ENCODE measurements at places on chromosomes 1 and 21. TPM values are rescaled to one million over a fixed set of nuclear protein-coding genes. Genes with fewer than 3 reads are reported as not detected.

DNA sequence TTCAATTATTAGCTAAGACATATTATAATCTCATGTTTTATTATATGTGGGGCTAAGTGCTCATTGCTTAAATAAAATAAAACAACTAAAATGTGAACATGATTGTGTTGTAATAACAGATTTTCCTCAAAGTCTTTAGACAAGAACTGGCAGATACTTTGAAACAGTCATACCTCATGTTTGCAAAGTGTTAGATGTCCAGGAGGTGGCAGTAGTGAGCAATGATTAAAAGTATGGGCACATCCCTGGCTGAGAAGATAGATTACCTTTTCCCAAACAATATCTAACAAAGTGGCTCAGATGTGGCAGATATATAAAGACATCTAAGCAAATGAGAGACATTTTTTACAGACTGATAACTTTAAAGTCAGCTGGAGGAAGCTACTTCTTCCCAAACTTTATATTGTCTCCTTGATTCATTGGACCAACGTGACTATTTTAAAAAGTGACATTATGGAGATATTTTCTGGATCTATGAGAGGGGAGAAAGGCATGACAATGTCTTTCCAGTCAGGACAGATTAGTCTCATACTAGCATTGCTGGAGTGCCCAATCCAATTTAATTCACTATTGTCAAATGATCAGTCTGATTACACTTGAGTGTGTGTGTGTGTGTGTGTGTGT is 269.8 kb downstream of the S1PR1 start:
- peak; percentile 48 for DNase-seq

- DNase-seq = peak; percentile 73
These were observed 16.3 kb downstream of the PDZK1 start for GRCh38 chr1:145690587-145691558.

- peak; percentile 1 for DNase-seq
These were observed 312.9 kb downstream of the RRAGC start for GRCh38 chr1:38546636-38547035.

DNA sequence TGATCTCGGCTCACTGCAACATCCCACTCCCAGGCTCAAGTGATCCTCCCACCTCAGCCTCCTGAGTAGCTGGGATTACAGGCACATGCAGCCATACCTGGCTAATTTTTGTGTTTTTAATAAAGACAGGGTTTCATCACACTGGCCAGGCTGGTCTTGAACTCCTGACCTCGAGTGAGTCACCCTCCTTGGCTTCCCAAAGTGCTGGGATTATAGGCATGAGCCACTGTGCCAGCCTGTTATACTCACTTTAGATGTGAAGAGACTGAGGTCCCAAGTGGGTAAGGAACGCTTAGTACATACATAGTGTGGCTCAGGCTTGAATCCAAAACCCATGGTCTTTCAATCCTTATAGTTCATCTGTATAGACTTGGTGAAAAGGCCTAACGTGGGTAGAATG is 63.7 kb upstream of the EPS8L3 start:
- peak; percentile 78 for DNase-seq

DNA sequence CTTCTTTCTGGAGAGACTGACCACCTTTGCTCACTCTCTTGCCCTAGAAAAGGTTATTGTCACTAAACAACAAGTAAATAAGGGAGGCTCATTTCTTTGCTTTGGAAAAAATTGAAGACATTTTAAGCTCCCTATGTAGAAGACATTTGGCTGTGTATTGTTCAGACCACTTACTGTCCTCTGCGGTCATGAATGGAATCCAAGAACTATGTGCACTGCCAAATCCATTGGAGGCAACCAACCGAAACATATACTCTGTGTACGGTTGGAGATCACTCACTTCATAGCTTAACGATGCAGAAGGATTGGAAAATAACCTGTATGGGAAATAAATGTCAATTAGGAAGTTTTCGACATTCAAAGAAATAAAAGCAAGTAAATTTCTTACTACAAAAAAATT is 332.8 kb downstream of the KCTD3 start:
- no peak for DNase-seq

GRCh38 chr1:67685558-67686266 is 711 bp downstream of the GADD45A start:
- DNase-seq = peak; percentile 55

GRCh38 chr1:30198795-30199403 is 524.5 kb downstream of the MATN1 start:
- DNase-seq = no peak

GRCh38 chr1:200877839-200878551 is 5.2 kb downstream of the GPR25 start:
- peak; percentile 32 for DNase-seq

DNA sequence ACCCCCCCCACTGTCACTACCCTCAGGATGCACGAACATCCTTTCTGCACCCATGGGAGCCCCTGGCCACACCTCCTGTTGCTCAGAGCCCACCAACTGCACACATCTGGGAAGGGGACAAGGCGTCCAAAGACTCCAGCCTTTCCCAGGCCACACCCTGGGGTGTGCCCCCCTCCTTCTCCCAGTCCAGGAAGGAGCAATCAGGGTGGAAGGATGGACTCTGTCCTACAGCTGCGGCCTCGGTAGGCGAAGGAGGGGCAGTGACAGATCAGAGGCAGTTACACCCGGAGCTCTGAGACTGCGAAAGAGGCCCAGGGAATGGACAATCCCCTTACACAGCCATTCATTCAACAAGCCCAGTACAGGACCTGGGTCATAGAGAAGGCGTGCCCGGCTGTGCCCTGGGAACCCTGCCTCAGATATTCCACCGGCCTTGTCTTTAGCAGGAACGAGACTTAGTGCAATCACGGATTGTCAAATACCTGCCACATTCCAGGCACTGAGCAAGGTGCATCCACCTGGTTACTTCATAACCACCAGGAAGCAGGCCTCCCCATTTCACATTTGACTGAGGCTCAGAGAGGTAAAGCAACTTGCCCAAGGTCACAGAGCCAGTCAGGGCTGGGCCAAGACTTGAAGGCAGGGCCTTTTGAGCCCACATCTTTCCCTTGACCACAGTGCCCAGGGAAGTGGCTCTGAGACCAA is 9.4 kb downstream of the HSPG2 start:
- DNase-seq = peak; percentile 87

DNA sequence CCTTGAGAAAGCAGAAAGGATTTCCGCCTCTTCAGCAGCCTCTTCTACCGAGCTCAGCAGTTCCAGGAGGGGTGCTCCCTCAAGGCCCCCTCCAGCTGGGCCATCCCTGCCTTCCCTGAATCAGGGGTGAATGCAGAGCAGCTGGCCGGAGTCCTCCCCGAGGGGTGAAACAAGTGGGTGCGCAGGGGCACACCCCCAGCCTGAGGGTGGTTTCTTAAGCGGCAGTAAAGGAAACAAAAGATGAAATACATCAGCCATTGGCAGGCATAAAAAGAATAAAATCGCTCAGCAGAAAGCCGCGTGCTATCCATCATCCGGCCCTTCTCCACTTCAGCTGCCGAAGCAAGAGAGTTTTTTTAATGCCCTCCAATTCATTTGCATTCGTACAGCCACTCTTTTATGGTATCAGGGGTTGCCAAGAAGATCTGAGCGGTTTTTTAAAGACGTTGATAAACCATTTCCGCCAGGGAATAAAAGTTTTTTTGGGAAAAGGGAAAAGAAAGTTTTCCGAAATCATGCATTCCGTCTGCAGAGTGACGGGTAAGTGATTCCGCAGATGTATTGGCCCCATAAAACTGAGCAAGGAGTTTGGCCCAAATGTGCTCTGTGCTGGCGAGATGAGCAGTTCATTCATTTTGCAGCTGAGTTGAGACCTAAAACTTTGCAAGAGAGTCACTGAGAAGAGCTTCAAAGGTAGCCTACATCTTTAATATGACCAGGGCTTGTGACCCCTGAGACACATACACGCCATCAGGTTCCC is 73.7 kb upstream of the ZC3H12A start:
- DNase-seq = no peak

DNA sequence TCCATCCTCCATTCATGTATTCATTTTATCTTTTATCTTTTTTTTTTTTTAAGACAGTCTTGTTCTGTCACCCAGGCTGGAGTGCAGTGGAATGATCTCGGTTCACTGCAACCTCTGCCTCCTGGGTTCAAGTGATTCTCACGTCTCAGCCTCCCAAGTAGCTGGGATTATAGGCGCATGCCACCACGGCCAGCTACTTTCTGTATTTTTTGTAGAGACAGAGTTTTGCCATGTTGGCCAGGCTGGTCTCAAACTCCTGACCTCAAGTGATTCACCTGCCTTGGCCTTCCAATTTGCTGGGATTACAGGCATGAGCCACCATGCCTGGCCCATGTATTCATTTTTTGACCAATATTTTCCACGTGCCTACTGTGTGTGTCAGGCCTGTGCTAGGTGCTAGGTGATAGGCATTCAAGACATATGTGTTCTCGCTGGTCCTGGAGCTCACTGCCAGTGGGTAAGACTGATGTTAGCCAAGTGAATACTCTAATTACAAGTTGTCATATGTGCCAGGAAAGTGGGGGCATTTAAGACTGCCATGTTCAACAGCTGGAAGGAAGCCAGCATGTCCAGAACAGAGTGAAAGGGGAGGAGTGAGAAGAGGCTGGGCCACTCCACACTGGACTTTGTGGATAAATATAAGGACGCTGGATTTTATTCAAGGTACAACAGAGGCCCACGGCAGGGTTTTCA is 5.3 kb upstream of the CELSR2 start:
- no peak for DNase-seq

- DNase-seq = no peak
These were observed 2.6 kb upstream of the MYSM1 start for GRCh38 chr1:58702261-58703141.

DNA sequence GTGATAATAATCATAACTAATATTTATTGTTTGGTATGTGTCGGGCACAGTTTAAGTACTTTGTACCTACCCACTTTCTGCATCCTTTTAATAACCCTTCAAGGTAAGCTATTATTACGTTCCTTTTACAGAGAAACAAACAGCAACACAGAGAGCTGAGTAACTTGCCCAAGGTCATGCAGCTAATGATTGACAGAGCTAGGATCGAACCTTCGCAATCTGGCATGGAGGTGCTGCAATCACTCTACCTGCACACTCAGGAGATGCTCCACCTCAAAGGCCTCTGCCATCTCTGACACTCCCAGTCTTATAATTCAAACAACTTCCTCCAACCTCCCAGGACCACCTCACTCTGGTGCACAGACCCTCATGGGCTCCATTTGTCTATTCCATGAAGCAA is 137.2 kb downstream of the DMRTA2 start:
- no peak for DNase-seq

DNA sequence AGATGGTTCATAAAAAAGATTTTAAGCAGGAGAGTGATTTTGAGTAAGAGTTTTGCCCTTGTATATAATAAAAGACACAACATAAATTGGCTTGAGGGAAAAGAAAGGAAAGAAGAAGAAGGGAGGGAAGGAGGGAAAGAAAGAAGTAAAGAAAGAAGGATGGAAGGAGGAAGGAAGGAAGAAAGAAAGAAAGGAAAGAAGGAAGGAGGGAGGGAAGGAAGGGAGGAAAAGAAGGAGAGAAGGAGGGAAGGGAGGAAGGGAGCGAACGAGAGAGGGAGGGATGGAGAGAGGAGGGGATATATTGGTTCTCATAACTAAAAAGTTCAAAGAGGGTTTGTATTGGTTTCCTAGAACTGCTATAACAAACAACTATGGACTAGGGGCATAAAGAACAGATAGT is 62.2 kb upstream of the PAX7 start:
- no peak for DNase-seq

- peak; percentile 58 for DNase-seq
These were observed 35.0 kb downstream of the CTNNBIP1 start for GRCh38 chr1:9874959-9875635.

GRCh38 chr1:68820151-68820550 is 323.3 kb upstream of the DEPDC1 start:
- no peak for DNase-seq

DNA sequence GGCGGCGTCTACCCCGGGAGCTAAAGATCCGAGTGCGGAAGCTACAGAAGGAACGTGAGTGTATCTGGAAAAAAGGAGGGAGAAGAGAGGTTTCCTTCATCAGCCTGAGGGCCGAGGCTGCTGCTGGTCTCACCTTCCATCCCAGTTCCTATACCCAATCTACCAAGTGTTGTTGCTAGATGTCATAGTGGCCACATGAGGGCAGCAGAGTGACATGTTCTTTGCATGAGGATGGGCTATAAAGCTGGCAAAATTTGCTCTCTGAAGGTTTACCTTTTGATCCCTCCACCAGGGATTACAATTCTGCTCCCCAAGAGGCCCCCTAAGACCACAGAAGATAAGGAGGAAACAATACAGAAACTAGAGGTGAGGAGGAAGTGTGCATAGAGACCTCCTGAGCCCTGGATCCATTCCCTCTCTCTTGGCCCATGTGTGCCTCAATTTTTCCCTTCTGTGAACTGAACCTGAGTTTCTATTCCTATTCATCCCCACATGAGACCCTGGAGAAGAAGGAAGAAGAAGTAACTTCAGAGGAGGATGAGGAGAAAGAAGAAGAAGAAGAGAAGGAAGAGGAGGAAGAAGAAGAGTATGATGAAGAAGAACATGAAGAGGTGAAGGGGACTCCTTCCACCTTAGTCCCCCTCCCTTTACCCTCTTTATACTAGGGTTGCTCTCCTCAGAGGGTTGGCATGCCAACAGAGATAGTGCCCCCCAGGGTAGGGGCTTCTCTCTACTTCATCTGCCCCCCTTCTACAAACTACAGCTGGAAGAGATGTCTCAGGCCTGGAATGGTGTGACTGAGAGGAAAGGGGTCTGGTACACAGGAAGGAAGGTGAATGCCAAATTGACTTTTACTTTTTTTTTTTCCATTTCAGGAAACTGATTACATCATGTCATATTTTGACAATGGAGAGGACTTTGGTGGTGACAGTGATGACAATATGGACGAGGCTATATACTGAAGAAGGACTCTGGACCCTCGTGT is 13.3 kb downstream of the POLR3GL start:
- DNase-seq = peak; percentile 81

- DNase-seq = peak; percentile 55
These were observed 6.6 kb downstream of the TBX19 start for GRCh38 chr1:168287237-168287664.

DNA sequence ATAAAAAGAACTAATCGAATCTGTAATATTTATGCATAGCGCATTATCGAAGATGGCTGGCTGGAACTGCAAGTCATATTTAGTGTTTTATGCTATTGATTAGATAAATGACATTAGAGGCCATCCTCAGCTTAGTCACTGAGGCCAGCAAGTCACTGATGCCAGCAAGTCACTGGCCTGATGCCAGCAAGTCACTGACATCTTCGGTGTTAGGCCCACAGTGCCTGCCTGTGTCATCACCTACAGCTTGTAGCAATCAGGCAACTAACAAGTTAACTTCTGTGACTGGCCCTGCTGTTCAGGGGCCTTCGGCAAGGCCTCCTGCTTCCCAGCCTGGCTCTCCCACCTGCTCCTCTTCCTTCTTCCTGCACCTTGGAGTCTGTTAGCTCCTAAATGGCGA is 65.6 kb upstream of the SCCPDH start:
- DNase-seq = no peak

- DNase-seq = no peak
These were observed 369.6 kb upstream of the ADGRL4 start for GRCh38 chr1:79376106-79376505.

GRCh38 chr1:158969855-158970254 is 38.5 kb downstream of the PYHIN1 start:
- DNase-seq = no peak

GRCh38 chr1:209403921-209404320 is 179.6 kb upstream of the CAMK1G start:
- no peak for DNase-seq

GRCh38 chr1:213014642-213015041 is 1.0 kb downstream of the ANGEL2 start:
- peak; percentile 12 for DNase-seq

GRCh38 chr1:152901631-152902030 is 6.7 kb upstream of the IVL start:
- no peak for DNase-seq

- no peak for DNase-seq
These were observed 114.7 kb downstream of the TNR start for GRCh38 chr1:175628548-175629317.

TMEM81 gene
- 1.4 TPM for total RNA-seq

CD1E gene
- total RNA-seq = not detected

DMBX1 gene
- not detected for total RNA-seq

All from LHCN-M2 (cell line).